ENCODE measurements at places on chromosomes 6 and 20.

DNA sequence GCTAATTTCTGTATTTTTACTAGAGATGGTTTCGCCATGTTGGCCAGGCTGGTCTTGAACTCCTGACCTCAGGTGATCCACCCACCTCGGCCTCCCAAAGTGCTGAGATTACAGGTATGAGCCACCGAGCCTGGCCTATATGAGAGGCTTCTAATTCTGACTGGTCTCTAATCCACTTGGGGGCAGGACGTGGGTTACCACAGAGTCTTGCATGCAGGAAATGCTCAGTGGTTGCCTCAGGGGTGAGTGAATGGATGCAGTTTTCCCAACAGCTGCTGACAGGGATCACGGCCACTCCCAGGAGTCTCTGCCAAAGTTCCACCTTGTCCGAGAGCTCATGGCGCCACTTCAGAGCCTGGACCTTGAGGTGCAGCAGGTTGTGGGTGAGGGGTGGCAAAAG, 6.4 kb upstream of the FANCE start:
- no peak for DNase-seq
- H3K27me3 ChIP-seq, result no peaks in the 10 kb centered on the region
- no peak overlapping the region for H3K27ac ChIP-seq
- H3K4me1 ChIP-seq, result no peaks in the 10 kb centered on the region
- H3K36me3 ChIP-seq, result no peaks in the 10 kb centered on the region
- no peak overlapping the region for H3K4me3 ChIP-seq

DNA sequence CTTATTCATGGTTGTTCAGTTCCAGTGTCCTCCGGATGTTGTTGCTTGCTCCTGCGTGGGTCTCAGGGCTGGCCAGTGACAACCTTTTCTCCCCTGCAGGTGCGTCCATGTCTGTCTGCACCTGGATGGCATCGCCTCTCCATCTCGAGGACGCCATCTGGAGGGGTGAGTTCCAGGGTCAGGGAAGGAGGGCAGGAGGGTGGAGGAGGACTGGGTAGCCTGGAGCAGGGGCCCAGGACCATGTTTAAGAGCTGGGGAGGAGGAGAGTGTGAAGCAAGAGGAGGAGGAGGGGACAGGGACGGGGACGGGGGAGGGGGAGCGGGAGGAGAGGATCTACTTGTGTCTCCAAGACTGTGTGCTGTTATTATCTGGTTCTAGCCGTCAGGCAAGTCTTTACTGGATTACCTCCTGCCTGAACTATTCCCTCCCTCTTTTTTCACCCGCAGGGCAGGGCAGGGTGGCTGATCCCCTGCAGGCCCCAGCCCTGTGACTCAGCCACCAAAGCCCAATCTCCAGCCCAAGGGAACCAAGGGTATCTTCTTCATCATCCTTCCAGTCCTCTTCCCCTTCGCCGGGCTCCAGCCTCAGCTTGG, 32.2 kb upstream of the TULP1 start:
- no peaks in the 10 kb centered on the region for H3K4me1 ChIP-seq
- no peaks in the 10 kb centered on the region for H3K27me3 ChIP-seq
- DNase-seq, result no peak
- no peak overlapping the region for H3K27ac ChIP-seq

DNA sequence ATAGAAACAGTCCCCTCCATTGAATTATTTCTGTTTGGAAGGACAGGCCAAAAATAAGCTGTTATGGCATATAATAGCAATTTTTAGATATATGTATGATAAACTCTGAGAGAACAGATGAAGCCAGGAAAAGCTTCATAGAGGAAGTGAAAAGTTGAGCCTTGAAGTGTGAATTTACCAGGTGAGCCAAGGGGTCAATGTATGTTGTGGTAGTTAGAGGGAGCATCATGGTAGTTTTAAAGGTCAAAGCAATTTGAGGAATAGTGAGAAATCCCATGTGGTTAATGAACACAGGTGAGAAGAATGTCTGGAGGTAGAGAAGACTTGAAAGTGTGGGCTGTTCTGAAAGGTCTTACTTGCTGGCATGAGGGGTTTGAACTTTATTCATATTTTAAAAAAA, 47.0 kb downstream of the COL19A1 start:
- H3K27ac ChIP-seq, result no peak overlapping the region
- no peak for DNase-seq
- no peak overlapping the region for H3K4me3 ChIP-seq
- no peaks in the 10 kb centered on the region for H3K36me3 ChIP-seq

DNA sequence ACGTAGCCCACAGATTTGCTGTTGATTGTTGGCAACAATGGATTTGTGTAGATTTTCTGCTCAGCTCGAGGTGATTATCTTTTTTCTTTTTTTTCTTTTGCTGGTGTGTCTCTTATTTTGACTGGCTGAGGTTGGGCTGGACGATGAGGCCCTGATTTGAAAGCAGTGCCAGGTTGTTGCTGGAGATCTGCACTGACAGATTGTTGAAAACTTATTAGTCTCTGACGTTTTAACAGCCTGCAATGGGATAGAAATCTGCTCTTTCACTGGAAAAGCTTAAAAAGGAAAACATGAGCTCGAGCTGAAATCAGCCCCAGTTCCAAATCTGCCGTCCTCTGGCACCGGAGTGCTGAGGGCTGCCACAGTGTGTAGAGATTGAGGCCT, 87.7 kb downstream of the PDE7B start:
- DNase-seq, result no peak
- H3K36me3 ChIP-seq, result no peaks in the 10 kb centered on the region
- no peak overlapping the region for H3K4me3 ChIP-seq

DNA sequence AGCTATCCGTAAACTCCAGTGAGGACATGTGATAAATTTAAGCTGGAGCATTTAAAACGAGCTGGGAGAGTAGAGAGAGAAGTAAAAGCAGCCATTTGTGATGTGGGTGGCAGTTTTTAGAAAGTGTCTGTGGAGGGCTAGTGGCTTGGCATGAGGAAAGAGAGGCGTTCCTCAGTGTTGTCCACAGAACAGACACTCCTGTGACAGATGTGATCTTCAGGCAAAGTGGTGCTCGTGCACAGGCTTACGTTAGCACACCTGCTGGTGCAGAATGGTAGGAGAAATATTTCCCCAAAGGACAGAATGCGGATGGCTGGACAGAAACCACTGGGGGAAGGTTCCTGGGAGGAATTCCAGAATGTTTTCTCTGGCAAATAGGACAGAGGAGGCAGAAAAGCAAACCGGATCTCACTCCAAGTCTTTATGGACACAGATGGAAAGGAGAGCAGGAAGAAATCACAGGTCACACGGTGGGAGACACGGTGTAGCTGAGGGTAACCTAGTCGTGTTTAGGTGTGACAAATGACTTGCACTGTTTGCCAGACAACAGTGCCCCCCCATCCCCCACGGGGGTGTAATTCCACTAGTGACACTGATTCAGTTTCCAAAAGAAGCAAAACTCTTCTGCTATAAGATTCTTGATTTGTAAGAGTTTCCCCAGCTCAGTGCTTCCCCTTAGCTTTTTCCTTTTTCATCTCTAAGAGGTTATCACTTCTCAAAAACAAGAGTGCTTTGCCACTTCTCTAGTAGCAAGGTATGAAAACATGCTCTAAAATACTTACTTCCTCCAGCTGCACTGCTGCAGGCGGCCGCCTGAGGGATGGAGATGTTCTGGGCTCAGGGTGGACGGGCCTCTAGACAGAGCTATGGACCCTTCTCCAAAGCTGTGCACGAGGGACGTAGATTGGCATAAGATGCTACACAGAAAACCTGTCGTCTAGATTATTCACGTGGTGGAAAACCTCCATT, 293.2 kb downstream of the QKI start:
- H3K27ac ChIP-seq, result no peak overlapping the region
- no peak overlapping the region for H3K4me3 ChIP-seq
- H3K27me3 ChIP-seq, result peaks cover 2% of the 10 kb centered on the region
- H3K36me3 ChIP-seq, result no peaks in the 10 kb centered on the region
- no peak for DNase-seq

DNA sequence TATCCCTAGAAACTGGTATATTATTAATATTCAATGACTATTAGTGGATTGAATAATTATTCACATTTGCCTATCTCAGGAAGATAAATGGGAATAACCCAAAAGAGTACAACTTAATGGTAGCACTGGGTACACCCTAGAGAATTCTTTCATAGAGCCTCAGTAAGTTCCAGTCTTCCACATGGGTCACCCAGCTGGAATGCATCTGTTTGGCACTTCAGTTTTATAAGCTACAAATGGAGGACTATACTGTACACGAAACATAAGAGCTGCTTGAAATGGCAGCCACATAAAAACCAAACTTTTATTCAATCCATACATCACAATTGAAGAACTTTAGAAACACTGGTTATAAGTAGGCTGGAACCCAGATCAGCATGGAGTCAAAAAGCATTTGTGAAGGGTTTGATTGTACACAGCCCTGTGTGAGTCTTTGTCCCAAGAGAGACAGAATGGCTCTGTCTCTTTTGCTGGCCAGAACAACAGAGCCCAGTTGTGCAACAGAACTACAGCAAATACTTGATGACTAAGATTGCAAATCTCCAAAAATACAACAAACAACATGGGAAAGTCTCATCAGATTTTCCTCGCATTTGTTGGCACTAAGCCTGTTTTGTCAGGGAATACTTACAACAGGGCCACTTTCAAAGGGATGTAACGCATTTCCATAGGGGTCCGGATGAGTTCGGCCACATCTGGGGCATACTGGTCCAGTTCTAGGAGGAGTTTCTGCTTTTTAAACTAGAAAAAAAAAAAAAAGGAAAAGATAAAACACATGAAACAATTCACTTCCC, 39.5 kb downstream of the PIGU start:
- no peak for DNase-seq
- H3K36me3 ChIP-seq, result peaks cover 26% of the 10 kb centered on the region
- H3K27ac ChIP-seq, result no peak overlapping the region
- no peaks in the 10 kb centered on the region for H3K27me3 ChIP-seq
- no peak overlapping the region for H3K4me3 ChIP-seq

GRCh38 chr6:9711365-9711764, 703.5 kb downstream of the TFAP2A start:
- H3K4me3 ChIP-seq, result no peak overlapping the region
- no peaks in the 10 kb centered on the region for H3K27me3 ChIP-seq
- no peak for DNase-seq
- H3K36me3 ChIP-seq, result no peaks in the 10 kb centered on the region
- no peaks in the 10 kb centered on the region for H3K4me1 ChIP-seq
